ENCODE measurements at places on chromosomes 2 and 18.

DNA sequence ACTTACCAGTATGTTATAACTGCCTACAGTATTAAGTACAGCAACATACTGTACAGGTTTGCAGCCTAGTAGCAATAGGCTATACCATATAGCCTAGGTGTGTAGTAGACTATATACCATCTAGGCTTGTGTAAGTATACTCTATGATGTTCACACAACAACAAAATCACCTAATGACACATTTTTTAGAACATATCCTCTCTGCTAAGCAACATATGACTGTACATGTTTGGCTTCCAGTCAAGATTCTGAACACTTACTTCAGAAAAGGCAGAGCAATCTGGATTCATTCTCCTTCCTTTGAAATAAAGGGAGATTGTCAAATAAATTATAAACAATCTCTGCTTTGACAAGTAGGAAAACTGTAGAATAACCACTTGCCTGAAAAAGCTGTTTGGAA lies 81.8 kb downstream of the EXOC6B start:
- DNase-seq: no peak

DNA sequence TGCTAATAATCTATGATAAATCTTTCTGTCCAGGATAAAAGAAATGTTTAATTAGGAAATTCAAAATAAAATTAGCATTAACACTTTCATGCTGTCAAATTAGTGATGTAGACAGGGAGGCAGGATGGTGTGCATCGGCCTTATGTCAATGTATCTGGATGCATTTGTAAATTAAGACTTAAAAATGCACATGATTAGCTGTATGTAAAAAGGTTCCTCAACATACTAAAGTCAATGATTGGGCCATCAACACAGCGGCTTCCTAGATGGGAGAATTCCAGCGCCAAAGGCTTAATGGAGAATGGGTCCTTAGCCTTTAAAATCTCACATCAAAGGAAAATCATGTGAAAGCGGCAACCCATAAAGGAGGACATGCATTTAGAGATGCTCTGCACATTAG lies 77.5 kb upstream of the ZEB2 start:
- no peak for DNase-seq

- DNase-seq: no peak
These were observed 862.4 kb upstream of the ACVR2A start for GRCh38 chr2:146982393-146982846.

GRCh38 chr2:194328456-194328855 lies 1328.6 kb upstream of the SLC39A10 start:
- DNase-seq: no peak

DNA sequence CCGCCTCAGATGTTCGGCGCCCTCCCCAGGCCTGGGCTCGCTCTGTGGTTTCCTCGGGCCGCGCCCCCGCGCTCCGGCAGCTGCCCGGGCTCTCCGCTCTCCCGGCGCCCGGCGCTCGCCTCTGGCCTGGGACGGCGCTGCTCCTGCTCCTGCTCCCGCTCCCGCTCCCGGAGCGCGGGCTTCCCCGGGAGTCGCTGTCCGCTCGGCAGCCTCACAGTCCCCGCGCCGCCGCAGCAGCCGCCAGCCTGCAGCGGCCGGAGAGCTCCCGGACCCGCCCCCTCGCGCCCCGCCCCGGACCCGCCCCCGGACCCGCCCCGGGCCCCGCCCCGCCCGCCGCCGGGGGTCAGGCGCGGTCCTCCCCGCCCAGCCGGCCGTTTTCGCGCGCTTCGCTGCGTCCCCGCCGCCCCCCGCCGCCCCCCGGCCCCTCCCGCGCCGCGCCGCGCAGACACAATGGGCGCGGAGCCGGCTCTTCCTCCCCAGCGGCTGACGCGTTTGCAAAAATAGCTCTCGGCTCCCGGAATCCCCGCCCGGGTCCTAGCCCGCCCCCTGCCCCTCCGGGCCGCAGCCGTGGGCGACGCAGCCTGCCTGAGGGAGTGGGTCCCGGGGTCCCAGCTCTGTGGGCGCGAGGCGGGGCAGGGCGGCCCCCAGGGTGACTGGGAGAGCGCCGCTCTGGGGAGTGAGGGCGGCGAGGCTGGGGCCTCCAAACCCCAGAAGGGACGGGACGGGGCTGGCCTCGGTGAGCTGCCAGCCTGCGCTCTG lies at the start of gene ARL4C:
TSS of gene ARL4C (minus strand) at position 247 of the 759 bp plus-strand sequence. CDS start 495 bp downstream, outside the sequence.
- DNase-seq: peak; percentile 52

- peak; percentile 89 for DNase-seq
These were observed 30.1 kb downstream of the RBKS start for GRCh38 chr2:27860111-27860510.

DNA sequence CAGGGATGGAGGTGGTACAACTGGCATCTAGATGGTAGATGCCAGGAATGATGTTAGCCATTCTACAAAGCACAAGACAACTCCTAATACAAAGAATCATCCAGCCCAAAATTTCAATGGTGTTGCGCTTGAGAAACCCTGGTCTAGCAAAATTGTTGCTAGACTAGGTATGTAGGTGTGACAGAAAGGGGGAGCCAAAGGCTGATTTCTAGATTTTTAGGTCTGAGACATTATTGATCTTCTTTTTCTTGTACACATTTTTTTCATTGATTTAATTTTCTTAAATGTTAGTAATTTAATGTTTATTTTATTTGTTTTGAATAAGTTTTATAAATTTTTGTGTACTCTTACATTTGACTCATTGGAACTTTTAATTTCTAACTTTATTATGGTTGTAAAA lies 216.4 kb downstream of the FSIP2 start:
- no peak for DNase-seq

DNA sequence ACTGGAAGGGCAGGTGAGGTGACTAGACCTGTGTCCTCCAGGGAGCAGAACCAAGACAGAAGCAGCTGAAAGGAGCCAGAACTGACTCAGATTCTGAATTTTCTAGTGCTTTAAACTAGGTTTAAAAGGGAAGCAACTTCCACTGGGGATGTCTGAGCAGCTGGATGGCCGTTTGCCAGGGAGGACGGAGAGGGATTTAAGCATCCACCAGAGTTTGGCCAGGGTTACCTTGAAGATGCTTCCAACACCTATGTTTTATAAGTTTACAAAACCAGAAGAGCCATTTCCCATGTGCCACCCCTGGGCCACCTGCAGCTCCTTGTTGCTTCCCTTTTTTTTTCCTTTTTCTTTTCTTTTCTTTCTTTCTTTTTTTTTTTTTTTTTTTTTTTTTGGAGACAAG lies 48.6 kb upstream of the RBM44 start:
- no peak for DNase-seq

DNA sequence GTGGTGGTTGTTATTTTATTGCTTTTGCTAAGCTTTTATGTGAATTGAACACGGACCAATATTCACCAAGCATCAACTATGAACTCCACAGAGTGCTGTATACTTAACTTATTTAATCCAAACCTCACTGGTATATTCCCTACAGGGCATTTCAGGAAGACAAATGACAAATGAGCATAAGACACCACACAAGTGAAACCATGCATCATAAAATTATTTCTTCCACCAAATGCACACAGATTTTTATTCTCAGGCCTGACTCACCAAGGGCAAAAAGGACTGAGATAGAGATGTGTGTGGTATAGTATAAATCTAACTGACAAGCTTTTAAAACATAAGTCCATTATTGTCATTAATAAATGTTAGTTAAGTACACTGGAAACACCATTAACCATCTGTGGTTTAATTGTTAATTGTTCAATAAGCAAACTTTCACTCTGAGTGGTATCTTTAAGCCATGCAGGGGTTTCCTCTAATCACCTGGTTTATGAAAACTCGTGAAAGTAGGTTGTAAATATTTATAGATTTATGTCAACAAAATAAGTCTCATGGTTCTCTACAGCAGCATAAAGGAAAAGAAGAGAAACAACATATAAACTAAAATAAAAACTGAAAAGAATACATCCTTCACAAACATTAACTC lies 77.6 kb upstream of the CRIM1 start:
- no peak for DNase-seq

GRCh38 chr2:38152035-38152434 lies 76.1 kb upstream of the CYP1B1 start:
- DNase-seq: peak; percentile 63
